Stimulated activated naive CD4-positive, alpha-beta T cell treated with Interleukin-2 at 50 U/mL for 16 hours (primary cell): ENCODE measurements at places on chromosomes 12 and 14.
A peak's percentile ranks its signal among the peaks of the same experiment; 100 is the strongest.

- no peak for DNase-seq
Observed at GRCh38 chr14:65361920-65362319, 50.6 kb upstream of the FUT8 start.

DNA sequence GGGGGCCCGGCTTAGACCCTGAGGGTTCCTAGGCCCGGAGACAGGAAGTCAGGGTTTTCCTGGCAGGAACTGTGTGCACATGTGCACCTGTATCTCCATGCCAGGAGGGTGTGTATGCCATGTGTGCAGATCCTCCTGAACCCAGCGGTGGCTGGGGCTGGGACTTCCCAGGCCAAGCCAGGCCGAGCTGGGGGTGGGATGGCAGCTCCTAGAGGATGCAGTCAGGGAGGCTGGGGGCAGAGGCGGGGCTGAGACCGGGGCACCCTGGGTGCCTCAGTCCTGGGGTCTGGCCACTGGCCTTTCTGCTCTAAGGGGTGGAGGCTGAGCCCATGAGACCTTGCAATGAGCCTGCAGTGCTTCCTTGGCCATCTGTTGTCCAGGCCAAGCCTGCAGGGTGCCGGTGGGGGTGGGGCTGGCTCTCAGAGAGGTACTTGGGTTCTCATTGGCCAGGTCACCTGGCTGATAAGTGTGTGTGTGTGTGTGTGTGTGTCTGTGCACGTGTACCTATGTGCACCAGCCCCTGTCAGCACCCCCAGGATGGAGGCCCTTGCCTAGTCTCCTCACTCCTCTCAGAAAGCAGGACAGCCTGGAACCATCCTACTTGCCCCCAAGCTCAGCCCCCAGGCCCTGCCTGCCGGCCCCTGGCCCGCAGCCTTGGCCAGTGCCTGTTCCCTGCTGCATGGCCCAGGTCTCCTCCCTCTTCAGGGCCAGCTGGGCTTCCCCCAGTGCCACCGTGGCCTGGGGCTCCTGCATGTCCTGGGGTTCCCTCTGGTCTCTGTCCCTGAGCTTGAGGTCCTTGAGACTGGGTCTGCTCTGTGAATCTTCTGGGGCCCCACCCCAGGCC lies 10.6 kb upstream of the TNFAIP2 start:
- DNase-seq: no peak

DNA sequence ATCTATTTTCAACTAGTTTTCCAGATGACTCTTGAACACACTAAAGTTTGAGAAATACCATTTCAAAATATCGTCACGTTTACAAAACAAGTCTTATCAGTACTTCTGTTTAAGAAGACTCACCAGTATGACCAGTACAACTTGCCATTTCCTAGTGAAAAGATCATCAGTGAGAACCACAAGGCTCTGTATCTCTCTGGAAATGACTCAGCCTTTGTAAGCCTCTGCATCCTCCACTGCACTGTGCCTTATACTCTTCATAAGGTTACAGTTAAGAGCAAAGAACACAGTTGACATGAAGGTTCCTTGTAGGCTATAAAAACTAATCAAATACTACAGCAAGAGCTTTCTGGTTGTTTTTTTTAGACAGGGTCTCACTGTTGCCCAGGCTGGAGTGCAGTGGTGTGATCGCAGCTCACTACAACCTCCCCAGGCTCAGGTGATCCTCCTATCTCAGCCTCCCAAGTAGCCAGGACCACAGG lies 5.7 kb upstream of the VTI1B start:
- DNase-seq: no peak

DNA sequence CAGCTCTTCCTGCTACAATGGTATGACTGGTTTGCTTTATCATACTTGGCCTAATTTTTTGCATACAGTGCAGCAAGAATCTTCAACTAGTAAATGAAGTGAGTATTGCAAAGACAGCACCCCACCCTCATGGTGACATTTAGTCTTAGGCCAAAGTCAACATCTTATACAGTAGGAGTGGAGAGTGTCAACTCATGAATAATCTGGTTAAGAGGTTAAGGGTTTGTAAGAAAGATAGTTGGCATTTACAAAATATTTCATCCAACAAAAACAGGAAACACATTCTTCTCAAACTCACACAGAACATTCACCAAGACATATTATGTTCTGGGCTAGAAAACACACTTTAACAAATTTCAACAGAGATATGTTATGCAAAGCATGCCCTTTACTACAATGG lies 2.2 kb upstream of the OAS1 start:
- no peak for DNase-seq

DNA sequence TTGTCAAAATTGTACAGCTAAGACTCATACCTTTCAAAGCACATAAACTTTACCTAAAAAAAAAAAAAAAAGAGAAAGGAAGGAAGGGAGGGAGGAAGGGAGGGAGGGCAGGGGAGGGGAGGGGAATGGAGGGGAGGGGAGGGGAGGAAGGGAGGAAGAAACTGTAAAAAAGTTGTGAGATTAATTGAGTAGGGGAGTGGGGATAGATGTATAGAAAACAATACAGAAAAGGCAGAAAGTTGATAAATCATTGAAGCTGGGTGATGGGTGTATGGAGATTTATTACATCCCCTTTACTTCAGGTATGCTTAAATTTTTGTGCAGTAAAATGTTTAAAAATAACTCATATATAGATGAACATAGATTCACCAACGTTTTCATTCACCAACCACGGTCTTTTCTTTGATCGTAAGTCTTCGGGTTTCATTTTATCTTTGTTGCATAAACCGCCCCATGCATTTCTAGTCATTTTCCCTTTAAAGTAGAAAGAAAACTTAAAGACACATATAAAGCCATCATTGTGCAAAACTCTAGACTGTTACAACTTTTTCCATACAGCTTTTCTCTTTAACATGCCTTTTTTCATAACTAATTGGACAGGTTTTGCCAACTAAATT lies 191.2 kb upstream of the KRR1 start:
- no peak for DNase-seq

DNA sequence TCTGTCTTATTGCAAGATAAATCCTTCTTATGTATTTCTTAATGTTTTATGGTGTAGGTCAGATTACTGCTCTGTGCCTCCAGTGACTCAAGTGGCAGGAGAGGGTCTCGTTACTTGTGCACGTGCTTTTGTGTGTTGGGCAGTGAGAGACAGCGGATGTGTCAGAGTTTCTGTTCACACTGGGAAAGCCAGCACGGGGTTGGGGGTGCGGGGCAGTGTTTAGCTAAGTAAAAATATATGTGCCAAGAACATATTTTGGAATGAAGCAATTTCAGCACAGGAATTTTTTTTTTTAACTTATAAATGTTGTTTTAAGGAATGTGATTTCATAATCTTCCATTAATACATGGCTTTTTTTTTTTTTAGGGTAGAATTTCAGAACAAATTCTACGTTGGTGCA lies 4.5 kb upstream of the DNAH10 start:
- DNase-seq: no peak

- DNase-seq: no peak
Observed at GRCh38 chr14:74955229-74956026, at the start of gene PGF. Gene PGF, minus strand, starts transcription at chr14:74955597. Its CDS starts 355 bp downstream, at chr14:74955242.

DNA sequence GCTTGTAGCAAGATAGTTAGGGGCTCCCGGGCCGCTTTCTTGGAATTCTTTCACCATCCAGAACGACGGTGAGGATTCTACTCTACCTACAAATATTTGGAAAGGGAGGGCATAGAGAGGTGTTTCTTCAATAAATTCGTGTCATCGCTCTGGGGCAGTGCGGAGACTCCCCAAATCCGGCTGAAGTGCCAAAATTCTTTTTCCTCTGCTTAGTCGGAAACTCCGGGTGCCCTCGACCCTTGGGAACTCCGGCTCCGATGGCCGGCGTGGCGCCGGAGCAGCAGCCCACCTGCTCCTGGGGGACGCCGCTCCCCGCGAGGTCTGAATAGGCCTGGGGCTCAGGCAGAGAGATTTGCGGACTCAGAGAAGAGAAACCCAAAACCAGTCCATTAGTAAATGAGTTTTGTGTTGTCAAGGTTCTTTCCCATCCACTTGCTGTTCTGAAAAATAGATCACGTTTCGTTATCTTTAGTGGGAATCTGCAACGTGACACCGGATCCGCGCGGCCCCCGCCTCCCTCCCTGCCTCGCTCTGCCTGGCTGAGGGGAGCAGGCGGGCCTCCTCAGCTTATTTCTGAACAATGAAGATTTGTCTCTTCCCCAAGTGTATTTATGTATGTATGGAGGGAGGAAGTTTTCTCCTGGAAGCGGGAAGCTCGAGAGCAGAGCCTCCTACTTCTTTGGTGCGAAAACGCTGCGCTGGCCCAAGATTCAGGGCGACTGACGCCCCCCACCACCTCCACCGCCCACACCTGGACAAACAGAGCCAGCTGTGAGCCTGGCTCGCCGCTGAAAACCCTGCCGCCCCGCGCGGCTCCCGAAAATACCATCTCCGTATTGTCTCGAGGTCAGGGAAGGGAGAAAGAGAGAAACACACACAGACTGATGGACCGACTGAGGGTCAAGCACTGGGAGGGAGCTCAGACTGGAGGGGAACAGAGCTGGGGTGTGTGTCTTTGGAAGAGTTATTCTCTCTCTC lies 3.7 kb upstream of the SIX1 start:
- DNase-seq: no peak

DNA sequence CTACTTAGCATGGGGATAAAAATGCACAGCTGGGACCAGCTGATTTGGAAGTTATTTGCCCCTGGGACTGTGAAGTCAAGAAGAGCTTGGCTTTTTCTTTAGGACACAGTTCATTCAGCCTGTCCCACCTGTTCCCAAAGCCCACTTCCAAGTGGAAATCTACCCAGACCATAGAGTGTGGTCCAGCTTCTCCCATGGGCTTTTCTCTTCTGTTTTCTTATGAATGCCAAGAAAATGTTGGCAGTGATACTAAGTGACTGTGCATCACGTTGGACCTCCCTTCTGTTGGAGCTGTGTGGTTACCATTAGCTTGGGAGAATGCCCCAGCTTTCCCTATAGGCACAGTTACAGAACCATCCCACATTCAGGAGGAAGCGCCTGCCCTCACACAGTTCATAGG lies 89.4 kb downstream of the NT5DC3 start:
- no peak for DNase-seq

- DNase-seq: peak; percentile 16
Observed at GRCh38 chr12:15590180-15590826, 198.9 kb downstream of the EPS8 start.

DNA sequence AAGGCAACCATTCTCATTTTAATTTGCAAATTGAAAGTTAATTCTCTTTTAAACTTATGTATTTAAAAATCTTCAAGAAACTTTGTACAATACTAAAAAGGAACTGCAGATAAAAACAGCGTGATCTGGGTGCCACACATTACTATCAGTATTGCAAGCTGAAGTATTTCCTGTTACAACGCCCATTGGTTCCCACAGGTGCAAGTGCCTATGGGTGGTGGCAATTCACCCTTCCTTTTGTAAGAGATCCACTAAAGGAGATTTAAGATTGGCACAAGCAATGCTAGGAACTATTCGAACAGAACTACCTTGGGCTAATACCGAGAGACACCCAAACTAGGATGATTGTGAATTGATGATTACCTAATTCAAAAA lies 13.2 kb downstream of the TAOK3 start:
- DNase-seq: no peak

GRCh38 chr14:106094654-106095189 lies 568.3 kb downstream of the TMEM121 start:
- DNase-seq: peak; percentile 68

GRCh38 chr14:53144244-53144643 lies 8.9 kb downstream of the DDHD1 start:
- no peak for DNase-seq

DNA sequence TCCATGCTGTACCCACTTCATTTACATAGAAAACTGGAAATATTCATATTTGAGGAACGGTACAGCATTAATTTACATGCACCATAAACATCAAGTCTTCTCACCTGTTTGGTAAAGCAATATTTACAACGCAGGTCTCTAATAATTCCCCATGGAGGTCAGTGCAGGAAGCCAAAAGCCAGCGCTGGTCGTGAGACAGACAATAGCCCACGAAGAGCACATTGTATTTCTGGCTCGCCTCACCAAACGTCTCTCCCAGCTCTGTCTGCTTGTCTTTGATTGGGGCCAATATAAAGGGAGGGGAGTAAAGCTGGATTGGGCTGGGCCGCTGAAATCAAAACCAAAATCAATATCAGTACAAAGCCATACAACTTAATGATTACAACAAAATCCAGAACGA lies 302.1 kb downstream of the MED13L start:
- no peak for DNase-seq

GRCh38 chr12:78208092-78208491 lies 377.4 kb downstream of the NAV3 start:
- DNase-seq: no peak

DNA sequence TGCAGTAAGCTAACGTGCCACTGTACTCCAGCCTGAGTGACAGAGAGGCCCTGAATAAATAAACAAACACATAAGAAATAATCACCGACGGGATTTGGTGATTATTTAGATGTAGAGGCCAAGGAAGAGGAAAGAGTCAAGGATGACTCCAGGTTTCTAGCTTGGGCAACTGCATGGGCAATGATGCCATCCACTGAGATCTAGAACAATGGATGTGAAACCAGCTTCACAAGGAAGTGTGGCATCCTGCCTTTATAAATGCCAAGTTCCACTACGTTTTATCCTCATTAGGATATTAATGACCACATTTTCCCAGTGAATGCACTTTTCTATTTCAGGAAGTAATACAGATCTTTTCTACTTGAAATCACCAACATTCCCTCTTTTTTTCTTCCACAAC lies 10.9 kb upstream of the PTGER2 start:
- DNase-seq: no peak

DNA sequence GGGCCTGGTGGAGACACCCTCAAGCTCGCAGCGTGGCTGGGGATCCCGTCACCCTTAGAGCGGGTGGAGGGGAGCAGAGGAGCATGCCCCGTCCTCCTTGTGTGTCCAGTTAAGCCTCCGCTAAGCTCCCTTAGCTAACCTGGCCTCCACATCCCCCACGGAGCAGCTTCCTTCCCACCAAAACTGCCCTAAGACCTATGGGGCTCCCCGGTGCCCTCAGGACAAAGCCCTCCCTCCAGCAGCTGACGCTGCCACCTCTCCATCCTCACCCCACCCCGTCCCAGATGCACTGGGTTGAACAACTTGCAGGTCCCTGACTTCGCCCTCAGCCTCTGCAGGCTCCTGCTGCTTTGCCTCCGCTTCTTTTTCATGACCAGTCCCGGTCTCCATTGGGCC lies 4.0 kb downstream of the AHNAK2 start:
- no peak for DNase-seq

DNA sequence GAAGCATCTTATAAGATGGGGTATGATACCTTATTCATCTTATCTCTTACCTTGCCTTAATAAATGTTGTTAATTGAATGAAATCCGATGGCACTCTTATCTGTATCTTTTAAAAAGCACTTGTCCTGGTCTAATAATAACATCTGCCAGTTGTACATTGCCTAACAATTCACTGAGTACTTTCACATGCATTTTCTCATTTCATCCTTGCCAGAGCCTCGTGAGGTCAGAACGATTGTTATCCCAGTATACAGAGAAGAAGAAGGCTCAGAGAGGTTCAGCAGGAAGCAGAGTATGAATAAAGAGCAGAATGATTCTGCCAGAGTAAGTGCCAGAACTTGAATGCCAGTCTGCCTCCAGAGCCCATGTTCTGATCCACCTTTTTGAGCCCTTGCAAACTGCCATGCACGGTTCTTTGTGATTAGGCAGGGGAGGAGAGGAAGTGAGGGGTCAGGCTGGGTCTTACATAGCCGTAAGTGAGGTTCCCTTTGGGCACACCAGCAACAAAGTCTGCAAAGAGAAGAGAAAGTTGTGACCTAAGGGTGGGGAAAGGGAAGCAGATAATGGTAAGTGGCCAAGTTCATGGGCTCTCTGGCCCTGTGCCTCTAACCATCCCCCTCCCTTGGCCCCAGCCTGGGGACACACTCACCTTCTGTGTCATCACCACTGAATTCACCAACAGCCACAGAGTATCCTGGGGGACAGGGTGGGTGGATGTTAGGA lies 11.7 kb downstream of the ITGA5 start:
- DNase-seq: no peak

GRCh38 chr12:88945051-88945732 lies 364.9 kb upstream of the KITLG start:
- DNase-seq: no peak
